ENCODE measurements at places on chromosomes 6 and 20. TPM values are rescaled to one million over a fixed set of nuclear protein-coding genes. Genes with fewer than 3 reads are reported as not detected.

- H3K27ac ChIP-seq: no peak overlapping the region
- no peaks in the 10 kb centered on the region for H3K27me3 ChIP-seq
- DNase-seq: no peak
- H3K4me1 ChIP-seq: peaks cover 5% of the 10 kb centered on the region
- peaks cover 2% of the 10 kb centered on the region for H3K36me3 ChIP-seq
These were observed 47.5 kb downstream of the RALGAPA2 start for GRCh38 chr20:20664795-20665589.

DNA sequence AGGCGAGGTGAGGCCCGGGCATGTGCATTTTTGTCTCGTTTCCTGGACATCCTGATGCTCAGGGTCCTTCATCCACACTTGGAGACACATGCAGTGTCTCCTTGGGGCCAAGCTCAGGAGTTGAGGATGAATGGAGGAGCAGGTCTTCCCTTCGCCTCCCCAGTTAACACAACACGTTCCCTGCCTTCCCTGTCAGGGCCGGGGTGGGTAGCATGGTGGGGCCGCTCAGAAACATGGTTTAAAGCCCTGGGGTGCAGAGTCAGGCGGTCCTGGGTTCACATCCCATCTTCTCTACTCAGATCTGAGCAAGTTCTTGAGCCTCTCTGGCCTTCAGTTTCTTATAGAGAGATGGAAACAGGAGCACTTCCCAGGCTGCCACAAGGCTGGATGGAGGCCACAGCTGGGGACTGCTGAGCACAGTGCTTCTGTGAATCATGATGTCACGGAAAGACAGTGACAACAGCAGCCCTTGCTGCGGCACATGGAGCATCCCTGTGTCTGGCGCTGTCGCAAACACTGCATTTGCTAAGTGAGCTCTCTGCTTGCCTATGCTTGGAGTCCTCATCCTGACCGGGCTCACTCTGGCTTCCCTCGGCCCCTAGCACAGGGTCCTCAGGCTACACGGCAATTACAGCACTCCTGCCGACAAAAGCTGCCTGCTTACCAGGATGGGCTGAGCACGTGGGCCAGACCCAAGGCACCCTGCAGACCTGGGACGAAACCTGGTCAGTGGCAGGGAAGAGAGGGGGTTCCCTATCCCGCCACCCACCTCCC is 45.6 kb upstream of the STX16 start:
- H3K36me3 ChIP-seq: no peaks in the 10 kb centered on the region
- H3K4me1 ChIP-seq: no peaks in the 10 kb centered on the region
- H3K27me3 ChIP-seq: peaks cover 7% of the 10 kb centered on the region
- DNase-seq: no peak
- H3K4me3 ChIP-seq: no peak overlapping the region

DNA sequence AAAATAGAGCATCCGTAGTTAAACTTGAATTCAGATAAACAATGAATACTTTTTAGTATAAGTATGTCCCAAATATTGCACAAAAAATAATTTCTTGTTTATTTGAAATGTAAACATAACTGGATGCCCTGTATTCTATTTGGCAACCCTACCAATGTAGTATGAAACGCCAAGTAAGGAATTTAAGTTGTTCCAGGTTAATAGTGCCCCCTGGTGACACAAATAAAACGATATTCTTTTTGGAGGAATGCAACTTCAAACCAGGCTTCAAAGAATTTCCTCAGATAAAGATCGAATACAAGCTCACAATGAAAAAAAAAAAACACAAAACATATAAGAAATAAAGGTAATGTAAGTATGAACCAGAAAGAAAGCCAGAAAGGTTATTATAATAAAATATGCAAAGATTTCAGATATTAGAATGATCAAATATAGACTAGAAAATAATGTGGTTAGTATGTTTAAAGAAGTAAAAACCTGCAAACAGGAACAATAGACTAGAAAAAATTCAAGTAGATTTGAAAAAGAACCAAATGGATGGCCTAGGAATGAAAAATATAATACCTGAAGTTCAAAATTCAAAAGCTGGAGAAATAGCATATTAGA is 18.4 kb upstream of the AKAP7 start:
- no peaks in the 10 kb centered on the region for H3K4me1 ChIP-seq
- H3K36me3 ChIP-seq: no peaks in the 10 kb centered on the region
- H3K4me3 ChIP-seq: no peak overlapping the region
- no peaks in the 10 kb centered on the region for H3K27me3 ChIP-seq
- no peak overlapping the region for H3K27ac ChIP-seq

The GATA5 gene
- total RNA-seq: 3.8 TPM

The NHLRC1 gene
- total RNA-seq: 0.60 TPM

The C6orf163 gene
- 5.7 TPM for total RNA-seq

DNA sequence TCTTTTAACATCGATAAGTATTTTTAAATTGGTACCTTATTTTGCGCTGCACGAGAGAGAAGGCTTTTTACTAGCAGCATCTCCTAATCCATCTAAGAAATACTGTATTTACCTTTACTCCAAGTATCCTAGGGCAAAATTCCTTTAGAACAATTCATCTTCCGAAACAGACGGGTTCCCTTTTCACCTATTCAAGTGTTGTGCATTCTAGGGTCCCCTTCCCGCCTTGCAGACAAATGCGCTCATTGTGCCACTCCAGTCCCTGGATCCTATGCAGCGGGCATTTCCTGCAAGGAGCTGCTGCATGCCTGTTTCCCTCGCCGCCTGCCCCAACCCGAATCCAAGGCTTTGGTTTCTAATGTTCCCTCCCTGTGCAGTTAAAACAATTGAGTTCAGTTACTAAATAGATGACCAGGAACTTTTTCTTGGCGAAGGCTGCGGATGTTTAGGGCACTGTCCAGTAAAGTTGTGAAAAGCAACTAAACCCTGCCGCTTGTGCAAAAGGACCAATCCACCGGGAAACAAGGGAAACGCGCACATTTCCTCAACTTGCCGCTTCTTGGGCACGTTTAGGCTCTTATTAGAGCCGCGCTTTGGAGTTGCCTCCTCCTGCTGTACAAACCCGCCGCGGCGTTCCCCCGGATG is 556 bp upstream of the SCAF8 start:
- H3K36me3 ChIP-seq: peaks cover 4% of the 10 kb centered on the region
- peak; percentile 12 for DNase-seq
- H3K4me1 ChIP-seq: peaks cover 21% of the 10 kb centered on the region
- peak overlapping the region; percentile 92 for H3K27ac ChIP-seq
- H3K4me3 ChIP-seq: peak overlapping the region; percentile 81
- H3K27me3 ChIP-seq: no peaks in the 10 kb centered on the region

DNA sequence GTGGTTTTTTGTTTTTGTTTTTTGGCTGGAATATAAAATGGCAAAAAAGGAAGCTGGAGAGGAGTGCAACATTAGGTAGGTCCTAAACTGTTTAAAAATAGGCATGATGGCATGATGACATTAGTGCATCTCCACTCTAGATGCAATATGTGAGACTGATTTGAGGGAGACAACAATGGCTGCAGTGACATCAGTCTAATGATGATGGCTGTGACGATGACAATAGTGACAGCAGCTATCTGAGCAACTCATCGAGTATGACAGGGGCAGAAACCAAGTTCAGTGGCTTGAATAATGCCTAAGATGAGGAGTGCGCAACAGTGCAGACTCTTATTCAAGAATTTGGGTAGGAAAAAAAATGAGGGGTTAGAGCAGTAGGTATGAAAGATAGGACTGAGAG is 82.0 kb downstream of the HS3ST5 start:
- peaks cover 2% of the 10 kb centered on the region for H3K36me3 ChIP-seq
- no peak for DNase-seq
- H3K4me3 ChIP-seq: no peak overlapping the region

DNA sequence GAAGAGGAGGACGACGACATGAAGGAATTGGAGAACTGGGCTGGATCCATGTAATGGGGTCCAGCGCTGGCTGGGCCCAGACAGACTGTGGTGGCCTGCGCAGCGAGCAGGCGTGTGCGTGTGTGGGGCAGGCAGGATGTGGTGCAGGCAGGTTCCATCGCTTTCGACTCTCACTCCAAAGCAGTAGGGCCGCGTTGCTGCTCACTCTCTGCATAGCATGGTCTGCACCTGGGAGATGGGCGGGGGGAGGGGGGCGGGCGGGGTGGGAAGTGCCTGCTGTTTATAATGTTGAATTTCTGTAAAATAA is 42.3 kb downstream of the CHMP4B start:
- H3K27ac ChIP-seq: no peak overlapping the region
- peaks cover 36% of the 10 kb centered on the region for H3K36me3 ChIP-seq
- H3K27me3 ChIP-seq: no peaks in the 10 kb centered on the region
- H3K4me3 ChIP-seq: no peak overlapping the region
- no peaks in the 10 kb centered on the region for H3K4me1 ChIP-seq

GRCh38 chr6:161056451-161056850 is 64.9 kb downstream of the MAP3K4 start:
- H3K27ac ChIP-seq: no peak overlapping the region
- no peak overlapping the region for H3K4me3 ChIP-seq
- H3K36me3 ChIP-seq: peaks cover 3% of the 10 kb centered on the region
- no peaks in the 10 kb centered on the region for H3K27me3 ChIP-seq
- H3K4me1 ChIP-seq: peaks cover 18% of the 10 kb centered on the region

The ZFP57 gene
- 0.14 TPM for total RNA-seq

The RNF217 gene
- total RNA-seq: 22.6 TPM

GRCh38 chr6:108958900-108959770 is 110.9 kb downstream of the ARMC2 start:
- no peaks in the 10 kb centered on the region for H3K36me3 ChIP-seq
- no peak overlapping the region for H3K4me3 ChIP-seq
- H3K27ac ChIP-seq: no peak overlapping the region
- H3K27me3 ChIP-seq: peaks cover 10% of the 10 kb centered on the region

DNA sequence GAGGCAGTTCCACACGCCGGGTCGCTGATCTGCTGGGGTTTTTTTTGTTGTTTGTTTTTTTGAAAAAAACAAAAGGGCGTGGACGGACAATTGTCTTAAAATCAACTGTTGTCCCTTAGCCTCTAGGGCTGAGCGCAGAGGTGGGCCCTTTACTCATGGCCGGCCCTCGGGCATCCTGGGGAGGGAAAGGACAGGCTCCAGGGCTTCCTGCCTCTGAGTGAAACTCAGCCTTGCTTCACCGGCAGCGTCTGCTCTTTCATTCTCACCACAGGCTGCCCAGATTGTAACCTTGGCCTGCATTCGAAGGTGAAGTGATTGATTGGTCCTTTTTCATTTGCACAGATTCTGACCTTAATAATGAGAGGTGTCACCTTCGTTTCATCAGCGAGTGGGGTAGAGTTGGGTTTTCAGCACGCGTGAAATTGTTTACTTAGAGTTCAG is 797 bp downstream of the SMIM13 start:
- no peaks in the 10 kb centered on the region for H3K27me3 ChIP-seq
- H3K27ac ChIP-seq: peak overlapping the region; percentile 95
- H3K36me3 ChIP-seq: peaks cover 3% of the 10 kb centered on the region
- H3K4me1 ChIP-seq: peaks cover 18% of the 10 kb centered on the region

DNA sequence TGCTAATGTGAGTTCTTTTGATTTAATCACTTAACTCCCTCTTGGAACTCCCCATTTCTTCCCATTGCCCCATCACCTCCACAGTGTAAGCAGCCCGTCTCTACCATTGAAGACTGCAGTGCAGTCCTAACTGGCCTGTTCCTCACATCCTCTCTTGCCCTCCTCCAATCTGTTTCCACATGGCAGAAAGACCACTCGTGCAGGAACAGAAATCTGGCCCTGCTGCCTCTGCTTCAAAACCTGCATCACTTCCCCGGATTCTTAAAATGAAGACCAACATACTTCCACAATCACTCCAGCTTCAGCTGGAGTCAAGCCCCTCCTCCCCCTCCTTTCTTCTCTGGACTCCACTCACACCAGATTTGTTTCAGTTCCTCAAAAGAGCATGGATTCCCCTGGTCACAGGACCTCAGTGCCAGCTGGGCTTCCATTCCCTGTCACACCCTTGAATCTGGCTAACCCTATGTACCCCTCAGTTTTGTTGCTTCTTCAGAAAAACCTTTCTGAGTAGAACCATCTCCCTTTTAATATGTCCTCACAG is 802.3 kb downstream of the MAFB start:
- H3K4me3 ChIP-seq: no peak overlapping the region
- DNase-seq: no peak
- H3K27me3 ChIP-seq: no peaks in the 10 kb centered on the region
- H3K4me1 ChIP-seq: no peaks in the 10 kb centered on the region

The BYSL gene
- total RNA-seq: 32.8 TPM

The ZCCHC3 gene
- 30.5 TPM for total RNA-seq

GRCh38 chr20:36402708-36403107 is 96.6 kb downstream of the DLGAP4 start:
- no peak overlapping the region for H3K27ac ChIP-seq
- H3K27me3 ChIP-seq: peaks cover 34% of the 10 kb centered on the region
- DNase-seq: no peak
- H3K36me3 ChIP-seq: no peaks in the 10 kb centered on the region

The ADAM33 gene
- total RNA-seq: 0.47 TPM

DNA sequence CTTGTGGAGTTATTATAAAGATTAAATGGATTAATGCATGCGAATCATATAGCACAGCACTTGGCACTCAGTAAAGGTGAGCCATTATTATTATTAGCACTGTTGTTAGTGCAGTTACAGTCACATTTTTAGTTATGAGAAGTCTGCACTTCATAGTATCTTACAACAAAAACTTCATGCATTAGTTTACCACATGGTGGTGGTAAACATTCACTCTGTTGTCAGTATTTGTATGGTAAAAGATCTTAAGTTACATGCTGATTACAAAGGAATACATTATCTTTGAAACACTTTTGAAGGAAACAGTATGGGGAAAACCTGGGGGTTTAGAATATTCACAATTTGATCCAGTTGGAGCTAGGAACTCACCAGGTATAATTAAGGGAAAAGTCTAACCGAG is 20.8 kb downstream of the TMEM14A start:
- H3K4me1 ChIP-seq: peaks cover 3% of the 10 kb centered on the region
- peaks cover 3% of the 10 kb centered on the region for H3K36me3 ChIP-seq
- DNase-seq: no peak
- H3K4me3 ChIP-seq: no peak overlapping the region
- no peak overlapping the region for H3K27ac ChIP-seq

DNA sequence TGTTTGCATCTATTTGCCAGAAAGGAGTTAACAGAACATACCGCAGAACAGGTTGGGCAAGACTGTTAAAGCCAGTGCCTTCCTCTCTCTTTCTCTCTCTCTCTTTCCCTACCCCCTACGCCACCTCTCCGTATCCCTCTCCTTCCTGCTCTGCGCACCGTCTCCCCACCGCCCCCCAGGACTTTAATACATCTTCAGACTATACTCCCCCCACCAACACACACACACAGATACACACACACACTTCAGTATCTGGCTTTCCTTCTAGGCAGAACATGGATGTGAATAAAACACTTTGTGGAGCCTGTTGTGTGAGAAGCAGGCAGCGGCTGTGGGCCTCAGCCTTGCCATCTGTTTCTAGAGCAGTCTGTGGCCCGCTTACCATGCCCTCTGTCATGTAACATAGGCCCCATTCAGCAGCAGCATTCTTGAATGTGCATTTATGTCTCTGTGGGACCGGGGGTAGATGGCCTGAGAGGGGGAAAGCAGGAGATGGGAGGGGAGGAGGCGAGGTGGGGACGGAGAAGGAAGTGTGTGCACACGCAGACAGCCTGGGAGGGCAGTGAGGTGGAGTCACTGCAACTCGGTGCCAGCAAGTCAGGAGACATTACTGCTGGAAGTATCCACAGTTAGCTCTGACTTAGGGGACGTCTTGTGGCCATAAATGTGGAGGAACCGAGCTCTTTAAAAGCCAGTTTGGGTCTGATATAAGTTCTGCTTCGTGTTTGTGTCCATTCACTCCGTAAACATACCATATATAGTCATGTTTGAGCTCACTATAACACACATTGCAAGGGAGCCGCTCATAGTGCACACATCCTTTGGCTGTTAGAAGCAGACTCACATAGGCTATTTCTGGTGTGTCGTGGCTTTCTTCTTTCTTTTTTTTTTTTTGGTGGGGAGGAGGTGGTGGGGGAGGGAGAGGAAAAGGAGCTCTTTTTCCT is 38.4 kb downstream of the RREB1 start:
- peaks cover 67% of the 10 kb centered on the region for H3K4me1 ChIP-seq
- no peaks in the 10 kb centered on the region for H3K27me3 ChIP-seq

- no peaks in the 10 kb centered on the region for H3K4me1 ChIP-seq
- H3K4me3 ChIP-seq: no peak overlapping the region
- no peak for DNase-seq
- H3K36me3 ChIP-seq: peaks cover 4% of the 10 kb centered on the region
These were observed 84.4 kb downstream of the B3GAT2 start for GRCh38 chr6:70872469-70872868.

All from progenitor cell of endocrine pancreas (in vitro differentiated cells).